ENCODE measurements at places on chromosomes 1 and 21. TPM values are rescaled to one million over a fixed set of nuclear protein-coding genes. Genes with fewer than 3 reads are reported as not detected.

The BTBD8 gene
- total RNA-seq: 1.0 TPM

The ZNF684 gene
- total RNA-seq: 4.9 TPM

The ATP13A2 gene
- 46.9 TPM for total RNA-seq

DNA sequence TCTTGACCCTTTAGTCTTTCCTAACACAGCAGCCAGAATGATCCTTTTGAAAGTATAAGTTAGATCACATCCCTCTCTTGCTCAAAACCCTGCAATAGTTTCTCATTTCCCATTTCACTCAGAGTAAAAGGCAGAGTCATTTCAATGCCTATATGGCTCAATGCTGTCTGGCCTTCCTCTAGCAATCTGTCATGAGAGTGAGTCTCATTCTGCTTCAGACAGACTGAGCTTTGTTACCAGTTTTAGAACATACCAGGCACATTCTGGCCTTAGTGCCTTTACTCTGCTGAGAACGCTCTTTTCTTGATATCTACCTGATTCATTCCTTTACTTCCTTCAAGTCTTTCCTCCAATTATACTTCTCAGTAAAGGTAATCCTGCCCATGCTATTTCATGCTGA is 372.8 kb upstream of the PKN2 start:
- no peak for DNase-seq

DNA sequence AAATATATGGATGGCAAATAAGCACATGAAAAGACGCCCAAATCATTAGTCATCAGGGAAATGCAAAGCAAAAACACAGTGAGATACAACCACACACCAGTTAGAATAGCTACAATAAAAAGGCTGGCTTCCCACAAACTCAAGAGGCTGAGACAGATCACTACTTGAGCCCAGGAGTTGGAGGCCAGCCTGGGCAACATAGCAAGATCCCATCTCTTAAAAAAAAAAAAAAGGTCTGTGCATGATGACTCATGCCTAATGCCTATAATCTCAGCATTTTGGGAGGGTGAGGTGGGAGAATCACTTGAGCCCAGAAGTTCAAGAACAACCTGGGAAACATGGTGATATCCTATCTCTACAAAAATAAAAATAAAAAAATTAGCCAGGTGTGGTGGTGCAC is 19.8 kb downstream of the LDLRAD1 start:
- no peak for DNase-seq

GRCh38 chr1:165542647-165543046 is 1.2 kb upstream of the LRRC52 start:
- DNase-seq: no peak

DNA sequence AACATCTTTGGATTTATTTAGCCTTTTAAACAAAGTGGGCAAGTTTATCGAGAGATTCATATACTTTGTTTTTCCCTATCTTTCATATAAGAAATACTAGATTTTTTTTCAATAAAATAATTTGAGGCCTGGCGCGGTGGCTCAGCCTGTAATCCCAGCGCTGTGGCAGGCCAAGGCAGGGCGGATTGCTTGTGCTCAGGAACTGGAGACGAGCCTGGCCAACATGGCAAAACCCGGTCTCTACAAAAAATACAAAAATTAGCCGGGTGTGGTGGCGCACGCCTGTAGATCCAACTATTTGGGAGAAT is 1.6 kb upstream of the CDC14A start:
- DNase-seq: no peak

- no peak for DNase-seq
Observed at GRCh38 chr1:11227106-11228077, 35.0 kb downstream of the MTOR start.

DNA sequence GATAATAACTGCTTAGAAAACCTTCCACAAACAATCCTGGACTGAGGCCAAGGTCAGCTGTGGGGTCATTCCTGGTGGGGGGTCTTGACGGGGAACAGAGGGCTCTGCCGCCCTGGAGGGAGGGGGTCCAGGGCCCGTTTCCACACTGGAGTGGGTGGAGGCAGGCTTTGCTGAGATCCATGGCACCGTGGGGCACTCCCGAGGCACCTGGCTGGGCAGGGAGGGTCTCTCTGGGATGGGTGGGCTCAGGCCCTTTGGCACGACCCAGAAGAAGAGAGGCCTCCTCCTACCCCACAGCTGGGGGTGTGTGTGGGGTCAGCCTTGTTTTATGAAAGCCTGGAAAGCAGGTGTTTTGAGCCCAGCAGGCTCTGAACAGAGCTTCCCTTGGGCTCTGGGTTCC is 5.1 kb downstream of the MMEL1 start:
- DNase-seq: no peak

DNA sequence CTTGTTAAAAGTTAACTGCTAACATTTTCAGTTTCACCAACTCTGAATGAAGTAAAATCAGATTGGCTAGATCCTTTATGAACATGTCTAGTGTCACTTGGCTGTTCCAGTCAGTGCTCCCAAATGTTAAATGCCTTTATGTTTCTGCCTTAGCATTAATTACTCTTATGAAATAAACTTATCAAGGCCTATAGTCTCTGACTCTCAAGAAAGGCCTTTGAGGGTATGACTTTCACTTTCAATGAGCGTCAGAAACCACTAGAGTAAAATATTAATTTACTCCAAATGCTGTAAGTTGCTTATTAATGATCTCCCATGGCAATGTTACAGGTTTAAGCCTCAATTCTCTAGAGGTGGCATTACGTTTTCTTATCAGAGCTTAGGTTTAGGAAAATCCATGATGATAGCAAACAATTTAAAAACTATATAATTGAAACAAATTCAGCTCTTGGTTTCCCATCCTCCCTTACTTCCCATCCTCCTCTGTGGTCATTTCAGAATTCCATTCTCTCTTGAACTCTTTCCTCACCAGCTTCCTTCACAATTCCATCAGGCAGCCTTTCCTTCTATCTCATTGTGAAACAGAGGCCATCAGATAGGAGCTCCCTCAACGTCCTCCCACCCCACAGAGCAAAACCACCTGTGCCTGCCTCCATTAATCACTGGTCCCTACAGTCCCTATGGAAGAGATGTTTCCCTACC is 108.6 kb upstream of the COP1 start:
- no peak for DNase-seq

DNA sequence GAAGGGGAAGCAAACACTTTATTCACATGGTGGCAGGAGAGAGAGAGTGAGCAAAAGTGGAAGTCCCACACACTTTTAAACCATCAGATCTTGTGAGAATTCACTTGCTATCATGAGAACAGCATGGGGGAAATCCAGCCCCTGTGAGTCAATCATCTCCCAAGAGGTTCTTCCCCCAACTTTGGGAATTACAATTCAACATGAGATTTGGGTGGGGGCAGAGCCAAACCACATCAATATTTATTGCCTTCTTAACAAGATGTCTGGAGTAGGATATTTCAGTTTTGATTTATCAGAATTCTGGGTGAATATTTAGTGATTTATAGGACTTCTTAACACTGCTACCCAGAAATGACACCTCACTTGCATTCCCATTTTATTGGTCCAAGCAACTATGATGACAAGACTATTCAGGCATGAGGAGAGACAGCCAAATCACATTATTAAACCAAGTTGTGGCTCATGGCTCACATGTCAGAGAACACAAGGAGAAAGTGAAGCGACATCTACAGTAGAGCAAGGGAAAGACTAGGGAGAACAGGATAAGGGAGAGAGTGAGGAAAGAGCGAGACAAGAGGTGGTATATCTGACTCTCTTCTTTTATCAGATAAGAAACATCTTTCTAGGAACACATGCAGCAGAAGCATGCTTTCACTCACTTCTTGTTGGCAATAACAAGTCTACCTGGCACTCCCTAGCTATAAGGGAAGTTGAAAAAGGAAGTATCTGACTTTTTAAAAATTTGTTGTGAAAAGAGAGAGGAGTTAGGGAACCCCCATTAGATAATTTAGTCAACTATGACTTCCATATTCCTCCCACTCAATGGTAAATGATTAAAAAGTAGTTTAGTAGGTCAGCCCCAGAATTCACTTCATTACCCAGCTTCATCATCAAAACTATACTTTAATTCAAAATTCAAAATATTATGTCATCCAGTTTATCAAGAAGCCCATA is 36.6 kb upstream of the PTPRC start:
- DNase-seq: no peak

GRCh38 chr1:4854367-4854766 is 200.0 kb downstream of the AJAP1 start:
- no peak for DNase-seq
